ENCODE measurements at places on chromosomes 13 and 19.

DNA sequence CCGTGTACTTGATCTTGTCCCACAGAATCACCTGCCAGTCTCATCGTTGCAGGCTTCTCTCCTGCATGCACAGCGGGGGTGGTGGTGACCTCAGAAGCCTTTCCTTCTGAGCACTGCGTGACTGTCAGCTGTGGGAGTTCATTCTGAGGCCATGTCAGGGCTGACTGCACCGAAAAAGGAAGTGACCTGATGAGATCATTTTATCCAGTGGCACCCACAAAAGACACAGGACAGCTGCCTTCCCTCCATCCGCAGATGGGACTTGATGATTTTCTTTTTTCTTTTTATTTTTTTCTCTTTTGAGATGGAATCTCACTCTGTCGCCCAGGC, 89.7 kb downstream of the RAB20 start:
- peak; percentile 39 for DNase-seq

DNA sequence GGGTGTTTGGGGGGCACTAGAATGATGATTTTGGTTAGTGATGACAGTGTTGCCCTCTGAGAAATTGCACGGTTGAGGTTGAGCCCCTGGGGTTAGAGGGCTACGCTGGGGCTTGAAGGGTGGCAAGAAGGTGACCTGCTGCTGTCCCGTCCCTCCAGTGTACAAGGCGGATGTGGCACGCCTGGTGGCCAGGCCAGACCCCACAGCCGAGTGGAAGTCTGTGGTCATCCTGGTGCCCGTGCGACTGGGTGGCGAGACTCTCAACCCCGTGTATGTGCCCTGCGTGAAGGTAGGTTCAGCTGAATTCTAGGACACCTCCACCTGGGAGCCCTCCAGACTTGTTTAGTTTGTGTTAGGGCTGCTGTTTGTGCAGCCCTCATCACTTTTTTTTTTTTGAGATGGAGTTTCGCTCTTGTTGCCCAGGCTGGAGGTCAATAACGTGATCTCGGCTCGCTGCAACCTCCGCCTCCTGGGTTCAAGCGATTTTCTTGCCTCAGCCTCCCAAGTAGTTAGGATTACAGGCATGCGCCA, 5.1 kb downstream of the ATG4D start:
- no peak for DNase-seq

GRCh38 chr13:36193151-36193855, 21.1 kb downstream of the SOHLH2 start:
- peak; percentile 31 for DNase-seq

DNA sequence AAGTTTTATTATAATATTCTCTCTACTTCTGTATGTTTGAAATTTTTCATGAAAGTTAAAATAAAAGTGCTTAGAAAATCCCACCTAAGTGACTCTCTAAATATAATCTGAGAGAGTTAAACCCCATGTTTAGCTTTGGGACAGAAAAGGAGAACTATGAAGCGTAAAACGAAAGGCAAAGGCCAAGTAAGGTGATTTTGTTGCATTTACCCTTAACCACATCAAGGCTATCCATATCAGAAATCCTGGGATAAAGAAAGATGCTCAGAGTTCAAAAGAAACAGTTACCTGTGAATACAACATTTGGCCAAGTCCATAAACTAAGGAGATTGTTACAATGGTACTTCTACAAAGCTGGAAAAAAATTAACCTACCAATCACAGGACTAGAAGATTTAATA, 31.3 kb downstream of the UBL3 start:
- no peak for DNase-seq

- no peak for DNase-seq
These were observed 47.0 kb upstream of the USPL1 start for GRCh38 chr13:30570691-30571090.

GRCh38 chr13:64930636-64931035, 2299.5 kb downstream of the PCDH9 start:
- DNase-seq: no peak

DNA sequence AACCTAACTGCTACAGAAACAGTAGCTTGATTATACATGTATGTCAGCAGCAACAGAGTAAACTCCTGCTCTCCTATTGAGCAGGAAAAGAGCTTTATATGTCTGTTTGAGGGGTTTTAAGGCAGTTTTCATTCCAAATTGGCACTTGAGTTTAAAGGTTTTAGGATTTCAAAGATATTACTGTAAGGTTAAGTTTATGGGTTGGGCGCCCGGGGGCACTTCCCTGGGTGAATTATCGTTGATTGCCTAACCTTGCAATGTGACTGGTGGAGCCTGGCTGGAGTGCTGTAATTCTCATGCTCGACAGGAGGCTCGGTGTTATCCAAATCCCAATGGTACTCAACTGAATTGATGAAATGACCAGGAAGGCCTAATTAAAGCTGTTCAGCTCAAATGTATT, 1586.1 kb downstream of the OLFM4 start:
- DNase-seq: no peak

- no peak for DNase-seq
These were observed 41.0 kb upstream of the GRTP1 start for GRCh38 chr13:113404723-113405471.

DNA sequence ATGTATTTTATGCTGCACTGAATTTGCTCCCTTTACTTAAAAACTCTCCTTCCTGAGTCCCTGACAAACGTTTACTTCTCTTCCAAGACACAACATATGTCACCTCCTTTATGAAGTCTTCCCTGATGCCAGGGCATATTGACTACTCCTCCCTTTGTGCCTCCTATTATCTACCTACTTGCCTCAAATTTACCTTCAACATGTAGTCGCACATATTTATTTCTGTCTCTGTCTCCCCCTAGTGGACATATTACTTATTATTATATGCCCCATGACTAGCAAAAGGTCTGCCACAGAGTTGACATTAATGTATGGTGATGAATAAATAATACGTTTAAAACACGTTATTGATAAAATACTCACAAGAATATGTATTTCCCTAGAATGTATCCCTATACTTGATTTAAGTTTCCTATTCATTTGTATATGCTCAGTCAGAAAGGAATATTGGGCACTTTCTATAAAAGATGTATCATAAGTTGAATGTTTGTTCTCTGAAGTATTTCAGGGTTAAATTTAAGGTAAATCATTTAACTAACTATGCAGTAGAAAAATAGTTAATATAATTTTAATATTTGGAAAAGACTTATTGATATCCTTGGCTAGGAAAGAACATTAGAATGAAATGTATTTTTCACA, 250.3 kb upstream of the ATXN8OS start:
- peak; percentile 7 for DNase-seq

DNA sequence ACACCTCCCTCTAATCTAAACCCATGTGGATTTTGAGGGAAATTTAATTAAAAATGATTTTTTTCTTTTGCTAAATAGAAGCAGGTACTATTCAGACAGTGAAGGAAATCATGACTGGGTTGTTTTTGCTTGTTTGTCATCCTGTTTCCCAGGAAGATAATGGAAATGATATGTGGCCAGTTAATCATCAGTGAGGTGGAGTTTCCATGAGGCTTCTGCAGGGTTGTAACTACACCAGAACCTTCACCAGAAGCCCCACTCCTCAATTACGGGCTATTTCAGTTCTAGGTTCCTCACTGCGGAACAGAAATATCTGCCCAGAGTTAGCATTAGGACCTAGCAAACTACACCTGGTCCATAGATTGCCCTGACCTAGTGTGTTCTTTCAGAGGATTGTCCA, 394.0 kb downstream of the DLEU7 start:
- DNase-seq: no peak

- DNase-seq: no peak
These were observed 302.1 kb downstream of the ENOX1 start for GRCh38 chr13:43484432-43485225.

DNA sequence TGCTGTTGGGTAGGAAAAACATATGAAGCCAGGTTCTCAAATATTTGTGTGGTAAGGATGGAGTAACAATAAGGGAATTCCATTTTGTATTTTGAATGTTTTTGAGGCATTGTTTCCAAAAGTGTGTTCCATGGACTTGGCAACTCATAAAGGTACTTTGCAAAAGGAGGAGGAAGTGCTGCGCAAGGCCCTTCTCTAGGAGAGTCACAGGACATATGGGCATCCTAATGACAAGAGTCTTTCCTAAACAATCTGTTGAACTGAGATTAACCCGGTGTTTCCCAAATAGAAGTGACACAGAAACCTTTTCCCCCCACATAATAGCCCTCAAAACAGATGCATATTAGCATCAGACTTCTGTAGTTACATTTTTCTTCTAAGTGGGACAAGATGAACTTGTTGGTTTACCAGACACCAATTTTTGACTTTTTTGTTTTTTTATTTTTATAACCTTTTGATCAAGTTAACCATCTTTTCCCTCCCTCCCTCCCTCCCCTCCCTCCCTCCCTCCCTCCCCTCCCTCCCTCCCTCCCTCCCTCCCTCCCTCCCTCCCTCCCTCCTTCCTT, 209.3 kb downstream of the PCCA start:
- DNase-seq: no peak

DNA sequence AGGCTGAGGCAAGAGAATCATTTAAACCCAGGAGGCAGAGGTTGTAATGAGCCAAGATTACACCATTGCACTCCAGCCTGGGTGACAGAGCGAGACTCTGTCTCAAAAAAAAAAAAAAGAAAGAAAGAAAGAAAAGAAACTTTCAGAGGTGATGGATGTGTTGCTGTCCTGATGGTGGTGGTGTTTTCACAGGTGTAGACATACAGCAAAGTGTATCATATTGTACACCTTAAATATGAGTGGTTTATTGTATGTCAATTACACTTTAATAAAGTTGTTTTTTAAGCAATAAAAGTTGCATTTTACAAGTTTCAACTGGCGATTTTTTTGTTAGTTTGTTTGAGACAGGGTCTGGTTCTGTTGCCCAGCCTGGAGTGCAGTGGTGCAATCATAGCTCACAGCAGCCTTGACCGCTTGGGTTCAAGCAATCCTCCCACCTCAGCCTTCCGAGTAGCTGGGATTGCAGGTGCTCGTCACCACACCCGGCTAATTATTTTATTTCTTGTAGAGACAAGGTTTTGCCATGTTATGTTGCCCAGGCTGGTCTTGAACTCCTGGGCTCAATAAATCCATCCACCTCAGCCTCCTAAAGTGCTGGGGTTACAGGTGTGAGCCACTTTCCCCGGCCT, 13.5 kb upstream of the INSR start:
- DNase-seq: no peak

DNA sequence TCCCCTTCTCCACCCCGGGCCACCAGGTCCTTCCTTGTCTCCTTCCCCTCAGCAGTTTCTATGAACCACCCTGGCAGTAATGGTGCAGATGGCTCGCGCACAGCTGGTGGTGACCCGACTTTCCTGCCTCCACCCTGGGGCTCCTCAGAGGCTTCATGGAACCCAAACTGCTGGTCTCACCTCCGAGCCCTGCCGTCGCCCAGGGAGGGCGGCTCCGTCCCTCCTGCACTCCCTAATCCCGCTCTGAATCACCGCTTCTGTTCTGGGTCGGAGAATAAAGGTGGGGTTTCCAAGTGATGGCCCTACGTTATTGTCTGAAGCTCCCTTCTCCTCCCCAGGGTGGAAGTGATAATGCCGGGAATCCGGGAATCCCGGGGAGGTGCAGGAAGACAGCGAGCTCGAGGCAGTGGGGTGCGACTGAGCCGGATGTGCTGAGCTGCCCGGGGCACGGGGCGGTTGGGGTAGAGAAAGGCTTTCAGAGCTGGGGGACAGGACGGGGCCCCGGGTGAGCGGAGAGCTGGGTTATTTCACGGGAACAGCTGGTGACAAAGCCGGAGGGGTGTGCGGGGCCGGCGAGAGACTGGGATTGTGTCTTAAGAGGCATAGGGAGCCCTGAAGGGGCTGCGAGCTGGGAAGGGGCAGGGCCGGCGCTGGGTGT, 711 bp downstream of the FUT2 start:
- no peak for DNase-seq

DNA sequence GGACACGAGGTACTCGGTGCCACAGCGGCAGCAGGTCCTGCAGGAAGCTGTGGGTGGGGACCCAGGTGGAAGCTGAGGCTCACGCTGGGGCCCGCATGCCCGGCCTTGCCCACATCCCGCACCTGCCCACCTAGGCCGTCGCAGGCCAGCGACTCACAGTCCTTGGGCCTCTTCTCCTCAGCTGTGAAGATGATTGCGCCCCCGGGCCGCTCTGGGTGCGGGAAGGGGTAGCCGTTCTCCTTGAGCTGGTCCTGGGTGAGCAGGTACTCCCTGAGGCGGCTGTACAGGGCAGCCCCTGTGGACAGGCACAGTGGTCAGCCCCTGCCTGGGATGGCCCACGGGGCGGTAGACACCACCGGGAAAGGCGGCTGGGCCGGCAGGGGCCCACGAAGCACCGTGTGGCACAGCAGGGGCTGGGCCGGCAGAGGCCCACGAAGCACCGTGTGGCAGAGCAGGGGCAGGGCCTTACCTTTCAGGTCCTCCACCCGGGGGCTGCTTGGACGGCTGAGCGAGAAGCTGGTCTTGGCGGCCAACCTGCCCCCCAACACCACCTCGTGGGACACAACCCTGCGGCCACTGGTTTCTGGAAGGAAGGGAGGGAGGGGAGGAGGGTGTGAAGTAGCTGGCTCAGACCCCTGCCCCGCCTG, 6.6 kb upstream of the ATP8B3 start:
- no peak for DNase-seq

DNA sequence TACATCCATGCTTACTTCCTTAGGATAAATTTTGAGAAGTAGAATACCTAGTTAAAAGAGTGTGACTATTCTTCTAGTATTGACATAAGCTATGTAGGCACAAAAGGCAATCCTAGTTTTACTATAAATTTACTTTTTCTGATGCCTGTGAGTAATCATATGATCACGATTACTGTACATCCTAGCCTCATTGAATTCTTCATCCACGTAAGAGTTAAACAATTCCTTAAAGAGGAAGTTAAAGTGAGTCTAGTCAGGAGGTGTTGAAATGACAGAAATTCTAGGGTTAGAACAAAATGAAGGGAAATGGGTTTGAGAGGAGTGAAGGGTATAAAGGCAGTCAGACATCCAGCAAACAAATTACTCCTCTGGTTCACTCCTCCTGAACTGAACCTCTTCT, at the start of gene ACOD1:
TSS of gene ACOD1 (plus strand) at position 363 of the 400 bp plus-strand sequence. CDS start 48 bp downstream, outside the sequence.
- no peak for DNase-seq

GRCh38 chr13:29532821-29533220, 62.7 kb downstream of the SLC7A1 start:
- peak; percentile 75 for DNase-seq

- no peak for DNase-seq
These were observed 20.1 kb upstream of the HNRNPUL1 start for GRCh38 chr19:41244117-41244516.

All from astrocyte (in vitro differentiated cells and primary cell).